ENCODE measurements at places on chromosomes 13 and 19. TPM values are rescaled to one million over a fixed set of nuclear protein-coding genes. Genes with fewer than 3 reads are reported as not detected.

Gene AMER2
- polyA plus RNA-seq = not detected

Gene TNNT1
- polyA plus RNA-seq = 39.5 TPM

Gene ARHGAP45
- polyA plus RNA-seq = 4.2 TPM

Gene COL4A1
- 30.3 TPM for polyA plus RNA-seq

Gene ATF5
- 11.1 TPM for polyA plus RNA-seq

Gene SWSAP1
- polyA plus RNA-seq = 3.0 TPM

Gene STOML3
- not detected for polyA plus RNA-seq

Gene MEDAG
- 0.03 TPM for polyA plus RNA-seq

Gene CERS1
- 7.3 TPM for polyA plus RNA-seq

Gene ZNF536
- 0.57 TPM for polyA plus RNA-seq

Gene CEACAM16
- not detected for polyA plus RNA-seq

Gene SIGLEC9
- not detected for polyA plus RNA-seq

Gene ZNF578
- polyA plus RNA-seq = 2.5 TPM

Gene MYBPC2
- polyA plus RNA-seq = not detected

Gene SPACA4
- not detected for polyA plus RNA-seq

Gene MAB21L1
- 44.8 TPM for polyA plus RNA-seq

Gene CYP2B6
- polyA plus RNA-seq = not detected

Gene RGS9BP
- 0.18 TPM for polyA plus RNA-seq

Gene MAST3
- 4.5 TPM for polyA plus RNA-seq

All from SK-N-SH (cell line).